Activated CD4-positive, alpha-beta T cell treated with anti-CD3 and anti-CD28 coated beads, Interleukin-2, amount 50 U/mL, for 16 hours (primary cell): ENCODE measurements at places on chromosomes 11 and 22.

- DNase-seq, result no peak
Measured at GRCh38 chr11:48116437-48117228, 100.0 kb upstream of the OR4B1 start.

GRCh38 chr22:19223617-19224016 lies 45.1 kb upstream of the SLC25A1 start:
- no peak for DNase-seq

GRCh38 chr11:15851051-15851498 lies 505.3 kb downstream of the SOX6 start:
- no peak for DNase-seq

- no peak for DNase-seq
Measured at GRCh38 chr11:67280341-67280787, 8.7 kb upstream of the ANKRD13D start.

GRCh38 chr22:38327396-38327795 lies 10.2 kb upstream of the CSNK1E start:
- no peak for DNase-seq

DNA sequence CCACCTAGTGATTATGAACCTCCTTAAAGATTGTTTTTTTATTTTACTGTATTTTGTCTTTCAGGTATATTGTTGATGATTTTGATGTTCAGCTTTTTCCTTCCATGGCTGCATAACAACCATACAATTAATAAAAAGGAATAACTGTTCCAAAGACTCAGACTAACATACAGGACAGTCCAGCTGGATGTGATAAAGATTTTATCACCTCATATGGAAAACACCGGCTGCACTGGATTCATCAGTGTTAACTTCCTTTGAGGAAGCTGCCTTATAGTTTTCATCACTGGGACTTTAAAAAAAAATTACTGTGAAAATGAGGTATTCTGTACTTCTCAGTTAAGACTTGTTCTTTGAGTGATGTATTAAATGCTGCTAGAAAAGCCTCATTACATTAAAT lies 19.5 kb downstream of the AQP11 start:
- no peak for DNase-seq

GRCh38 chr22:37010174-37010573 lies 9.1 kb downstream of the TST start:
- DNase-seq, result no peak
